ENCODE measurements at places on chromosomes 4 and X.

- no peak for DNase-seq
These were observed 131.4 kb upstream of the GALNT7 start for GRCh38 chr4:173037242-173037641.

DNA sequence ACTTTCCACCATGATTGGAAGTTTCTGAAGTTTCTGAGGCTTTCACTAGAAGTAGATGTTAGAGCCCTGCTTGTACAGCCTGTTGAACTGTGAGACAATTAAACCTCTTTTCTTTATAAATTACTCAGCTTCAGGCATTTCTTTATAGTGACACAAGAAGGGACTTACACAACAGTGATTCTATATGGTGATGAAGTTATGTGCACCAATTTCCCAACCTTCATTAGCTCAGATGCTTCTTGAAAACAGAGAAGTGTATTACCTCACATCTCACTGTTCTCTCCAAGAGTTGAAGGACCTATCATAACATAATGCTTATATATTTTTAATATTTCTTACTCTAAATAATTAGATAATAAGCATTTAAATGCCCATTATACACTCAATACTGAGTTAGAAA lies 202.1 kb upstream of the ANXA10 start:
- DNase-seq = no peak

DNA sequence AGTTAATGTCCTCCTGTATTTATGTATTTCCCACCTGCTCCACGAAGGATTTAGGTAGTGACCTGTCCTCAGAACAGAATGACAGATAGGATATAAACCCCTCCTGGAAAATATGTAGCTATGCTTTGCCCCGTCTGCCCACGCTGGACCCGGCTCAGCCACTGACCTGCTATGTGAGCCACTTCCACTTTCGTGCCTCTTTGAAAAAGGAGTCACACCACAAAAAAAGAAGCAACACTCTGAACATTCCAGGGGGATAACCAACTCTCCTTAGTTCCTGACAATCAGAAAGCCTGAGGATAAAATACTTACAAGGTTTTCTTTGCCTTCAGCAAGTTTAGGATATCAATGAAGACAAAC lies 11.1 kb downstream of the ACSL1 start:
- DNase-seq = no peak

DNA sequence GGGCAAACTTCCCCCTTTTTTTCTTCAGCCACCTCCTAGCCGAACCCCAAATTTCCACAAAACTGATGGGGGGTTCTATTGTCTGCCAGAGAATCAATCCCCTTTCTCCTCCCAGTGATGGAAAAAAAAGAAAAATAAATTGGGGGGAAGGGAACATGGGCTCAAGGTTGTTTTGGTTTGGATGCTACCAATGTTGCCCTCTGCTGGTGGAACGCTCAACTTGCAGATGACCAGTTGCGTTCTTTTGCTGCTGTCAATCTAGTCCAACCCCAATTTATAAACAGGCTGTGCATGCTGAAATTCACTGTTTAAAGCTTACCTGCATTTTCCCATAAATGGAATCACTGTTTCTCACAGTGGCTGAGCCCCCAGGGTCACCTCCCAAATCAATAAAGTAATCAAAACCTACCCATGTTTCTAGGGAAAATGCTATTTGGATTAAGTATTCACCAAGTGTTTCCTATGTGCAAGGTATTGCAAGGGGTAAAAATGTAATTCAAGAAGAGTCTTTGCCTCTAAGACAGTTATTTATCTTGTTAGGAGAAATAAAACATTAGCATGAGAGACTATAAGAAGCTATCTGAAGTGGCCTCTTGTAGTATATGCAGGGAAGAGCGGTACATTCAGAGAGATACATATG lies 116.7 kb upstream of the TMEM164 start:
- peak; percentile 30 for DNase-seq

GRCh38 chr4:106628586-106629267 lies 260.1 kb upstream of the GIMD1 start:
- no peak for DNase-seq

DNA sequence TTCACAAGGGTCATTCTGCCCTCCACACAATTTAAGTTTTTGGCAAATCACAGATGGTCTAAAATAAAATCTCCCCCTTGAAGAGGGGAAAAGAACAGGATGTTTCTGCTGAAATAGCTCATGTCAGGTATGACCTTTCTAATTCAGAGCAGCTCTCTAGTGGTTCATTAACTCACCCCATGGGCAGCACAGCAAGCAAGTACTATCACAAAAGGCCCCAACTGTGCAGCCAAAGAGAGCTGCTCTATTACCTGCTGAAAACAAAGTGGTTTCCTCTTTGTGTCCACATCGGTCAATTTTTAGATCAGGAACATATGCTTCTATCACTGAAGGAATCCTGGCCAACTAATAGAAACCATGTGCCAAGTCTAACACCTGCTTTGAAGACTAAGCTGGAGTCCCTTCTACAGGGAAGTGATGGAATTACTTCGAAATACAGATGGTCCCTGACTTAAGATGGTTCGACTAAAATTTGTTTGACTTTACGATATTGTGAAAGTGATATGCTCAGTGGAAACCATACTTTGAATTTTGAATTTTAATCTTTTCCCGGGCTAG lies 164.3 kb downstream of the ENOX2 start:
- no peak for DNase-seq

GRCh38 chr4:14345356-14345775 lies 656.9 kb upstream of the CPEB2 start:
- DNase-seq = no peak

GRCh38 chrX:106716004-106716403 lies 10.5 kb upstream of the RNF128 start:
- DNase-seq = no peak

GRCh38 chr4:128380306-128380705 lies 92.7 kb upstream of the PGRMC2 start:
- DNase-seq = no peak

- DNase-seq = peak; percentile 29
These were observed 4.4 kb downstream of the RBPJ start for GRCh38 chr4:26325191-26325590.

DNA sequence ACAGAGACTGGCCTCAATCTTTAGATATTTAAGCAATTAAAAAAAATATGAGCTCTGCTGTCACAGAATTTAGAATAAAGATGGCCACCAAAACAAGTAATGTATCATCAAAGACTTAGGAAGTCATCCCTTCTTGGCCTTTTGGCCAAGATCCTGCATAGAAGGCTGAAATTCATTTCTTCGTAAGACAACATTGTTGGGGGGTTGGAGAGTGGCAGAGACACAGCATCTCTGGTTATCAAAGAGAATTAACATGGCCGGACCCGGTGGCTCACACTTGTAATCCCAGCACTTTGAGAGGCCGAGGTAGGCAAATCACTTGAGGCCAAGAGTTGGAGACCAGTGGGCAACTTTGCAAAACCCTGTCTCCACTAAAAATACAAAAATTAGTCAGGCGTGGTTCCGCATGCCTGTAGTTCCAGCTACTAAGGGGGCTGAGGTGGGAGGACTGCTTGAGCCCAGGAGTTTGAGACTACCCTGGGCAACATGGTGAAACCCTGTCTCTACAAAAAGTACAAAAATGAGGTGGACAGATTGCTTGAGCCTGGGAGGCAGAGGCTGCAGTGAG lies 4.0 kb downstream of the PPM1K start:
- no peak for DNase-seq

- DNase-seq = no peak
These were observed 19.1 kb downstream of the VSIG1 start for GRCh38 chrX:108064001-108064400.

- no peak for DNase-seq
These were observed 18.2 kb downstream of the UBE2D3 start for GRCh38 chr4:102809190-102809589.

GRCh38 chr4:98939438-98939837 lies 10.5 kb upstream of the EIF4E start:
- no peak for DNase-seq

- DNase-seq = no peak
These were observed 29.9 kb upstream of the MSANTD1 start for GRCh38 chr4:3218824-3219760.

DNA sequence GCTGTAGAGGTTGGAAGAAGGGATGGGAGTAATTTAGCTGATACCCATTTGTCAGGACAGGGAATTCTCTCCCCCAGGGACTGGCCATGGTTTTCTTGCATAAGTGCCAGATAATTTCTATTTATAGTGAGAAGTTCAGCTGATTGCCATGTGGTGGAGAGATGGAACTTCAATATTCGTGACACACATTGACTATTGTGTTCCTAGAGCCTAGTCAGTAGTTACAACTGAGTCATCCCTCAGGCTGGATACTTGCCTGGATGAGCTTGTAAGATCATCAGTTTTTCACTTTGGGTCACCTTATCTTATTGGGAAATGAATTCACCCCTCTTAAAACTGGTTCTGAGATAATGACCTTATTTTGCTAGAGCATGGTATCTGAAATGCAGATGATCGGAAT lies 32.2 kb downstream of the CFAP299 start:
- no peak for DNase-seq

DNA sequence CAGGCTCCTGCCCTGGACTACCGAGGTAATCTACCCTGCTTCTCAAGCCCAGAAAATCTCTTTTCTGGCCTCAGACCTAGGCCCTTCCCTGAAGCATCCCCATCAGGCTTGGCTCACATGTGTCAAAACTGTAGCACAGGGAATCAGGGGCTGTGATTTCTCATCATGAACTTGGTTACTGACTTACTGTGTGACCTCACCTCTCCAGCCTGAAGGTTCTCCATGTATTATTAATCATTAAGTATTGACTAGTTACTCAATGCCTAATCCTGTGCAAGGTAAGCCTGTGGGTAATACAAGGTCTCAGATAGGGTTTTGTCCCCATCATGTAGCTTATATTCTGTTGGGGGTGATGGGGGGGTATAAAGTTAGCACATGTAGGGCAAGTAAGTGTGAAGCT lies 6.8 kb downstream of the SRPX2 start:
- DNase-seq = no peak

- no peak for DNase-seq
These were observed 95.7 kb upstream of the OTUD4 start for GRCh38 chr4:145276050-145276449.

- DNase-seq = no peak
These were observed 82.1 kb downstream of the PPP2R2C start for GRCh38 chr4:6390356-6390755.

All from activated CD4-positive, alpha-beta T cell treated with anti-CD3 and anti-CD28 coated beads for 4 hours (primary cell).